GM19239 (cell line): ENCODE measurements at places on chromosomes 11 and 22.

- no peak for DNase-seq
These were observed 21.3 kb downstream of the SGSM1 start for GRCh38 chr22:24827296-24827695.

GRCh38 chr11:88284336-88285050, 53.0 kb downstream of the CTSC start:
- no peak for DNase-seq

- no peak for DNase-seq
These were observed 78.7 kb downstream of the PHF21B start for GRCh38 chr22:44931077-44931540.

DNA sequence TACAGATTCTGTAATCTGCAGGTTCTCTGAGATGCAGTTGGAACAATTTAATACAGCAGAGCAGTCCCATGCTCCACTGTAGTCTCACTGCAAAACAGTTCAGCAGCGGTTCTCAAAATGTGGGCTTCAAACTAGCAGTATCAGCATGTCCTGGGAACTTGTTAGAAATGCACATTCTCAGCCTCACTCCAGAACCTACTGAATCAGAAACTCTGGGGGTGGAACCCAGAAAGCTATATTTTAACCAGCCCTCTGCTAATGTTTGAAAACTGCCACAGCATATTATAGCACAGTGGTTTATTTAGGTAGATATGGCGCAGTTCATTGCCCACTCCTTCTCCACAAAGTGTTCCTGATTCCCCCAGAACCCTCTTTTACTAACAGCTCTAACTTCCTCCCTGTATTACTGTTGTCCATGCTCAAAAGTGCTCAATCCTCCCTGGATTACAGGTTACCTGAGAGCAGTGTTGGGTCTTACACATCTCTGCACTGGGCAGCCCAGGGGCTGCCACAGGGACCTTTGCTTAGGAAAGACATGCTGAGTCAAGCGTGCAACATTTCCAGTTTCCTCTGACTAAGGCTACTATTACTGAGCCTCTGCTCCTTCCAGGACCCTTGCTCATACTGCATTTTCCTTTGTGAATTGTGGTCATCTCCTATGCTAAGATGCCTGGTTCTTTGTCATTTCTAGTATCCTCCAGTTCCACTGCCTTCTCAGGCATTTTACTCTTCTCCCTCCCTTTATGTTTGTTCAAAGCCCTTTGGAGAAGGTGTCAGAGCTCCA, 7.7 kb upstream of the DGAT2 start:
- no peak for DNase-seq

DNA sequence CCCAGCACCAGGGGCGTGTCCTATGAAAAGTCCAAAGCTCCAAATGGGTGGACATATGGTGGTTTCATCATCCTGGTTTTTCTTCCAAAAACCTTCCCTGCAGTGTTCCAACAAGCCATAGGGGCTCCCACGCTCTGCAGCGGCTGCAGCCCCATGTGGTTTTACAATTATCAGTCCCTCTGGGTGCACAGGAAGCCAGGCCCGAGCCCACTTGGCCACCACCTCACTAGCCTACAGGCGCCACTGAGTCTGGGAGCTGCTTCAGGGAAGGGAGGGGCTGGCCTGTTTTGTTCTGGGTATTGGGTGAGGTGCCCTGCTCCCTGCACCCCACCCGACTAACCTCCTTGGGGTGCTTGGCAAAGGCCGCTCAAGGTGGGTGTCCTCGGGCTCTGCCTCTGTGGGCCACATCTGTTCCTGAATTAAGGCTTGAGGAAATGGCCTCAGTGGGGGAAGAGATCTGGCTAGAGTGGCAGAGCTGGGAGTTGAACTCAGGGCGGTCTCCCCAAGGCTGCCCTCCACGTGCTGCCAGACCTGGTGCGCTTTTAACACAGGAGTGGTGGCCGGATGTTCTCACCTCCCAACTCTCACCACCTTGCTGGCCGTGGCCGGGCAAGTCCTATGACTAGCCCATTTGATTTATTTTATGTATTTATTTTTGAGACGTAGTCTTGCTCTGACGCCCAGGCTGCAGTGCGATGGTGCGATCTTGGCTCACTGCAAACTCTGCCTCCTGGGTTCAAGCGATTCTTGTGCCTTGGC, 5.3 kb upstream of the CDC42BPG start:
- no peak for DNase-seq

DNA sequence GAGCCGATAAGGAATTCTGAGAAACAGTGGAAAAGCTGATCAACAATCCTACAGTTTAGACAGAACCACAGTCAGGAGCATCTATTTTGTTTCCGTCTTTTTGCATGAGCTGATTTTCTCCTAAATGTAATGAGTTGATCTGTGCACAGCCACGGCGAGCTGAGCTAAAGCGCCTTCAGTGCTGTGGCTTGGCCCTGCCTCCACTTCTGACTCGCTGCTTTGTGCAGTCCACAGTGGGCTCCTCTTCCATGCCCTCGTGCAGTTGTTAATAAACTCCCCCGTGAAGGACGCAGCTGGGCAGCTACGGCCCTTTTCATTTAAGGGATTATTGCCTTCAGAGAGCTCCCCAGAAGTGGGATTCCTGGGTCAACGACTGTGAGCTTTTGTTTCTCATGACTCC, 39.4 kb downstream of the SCUBE1 start:
- DNase-seq = no peak

DNA sequence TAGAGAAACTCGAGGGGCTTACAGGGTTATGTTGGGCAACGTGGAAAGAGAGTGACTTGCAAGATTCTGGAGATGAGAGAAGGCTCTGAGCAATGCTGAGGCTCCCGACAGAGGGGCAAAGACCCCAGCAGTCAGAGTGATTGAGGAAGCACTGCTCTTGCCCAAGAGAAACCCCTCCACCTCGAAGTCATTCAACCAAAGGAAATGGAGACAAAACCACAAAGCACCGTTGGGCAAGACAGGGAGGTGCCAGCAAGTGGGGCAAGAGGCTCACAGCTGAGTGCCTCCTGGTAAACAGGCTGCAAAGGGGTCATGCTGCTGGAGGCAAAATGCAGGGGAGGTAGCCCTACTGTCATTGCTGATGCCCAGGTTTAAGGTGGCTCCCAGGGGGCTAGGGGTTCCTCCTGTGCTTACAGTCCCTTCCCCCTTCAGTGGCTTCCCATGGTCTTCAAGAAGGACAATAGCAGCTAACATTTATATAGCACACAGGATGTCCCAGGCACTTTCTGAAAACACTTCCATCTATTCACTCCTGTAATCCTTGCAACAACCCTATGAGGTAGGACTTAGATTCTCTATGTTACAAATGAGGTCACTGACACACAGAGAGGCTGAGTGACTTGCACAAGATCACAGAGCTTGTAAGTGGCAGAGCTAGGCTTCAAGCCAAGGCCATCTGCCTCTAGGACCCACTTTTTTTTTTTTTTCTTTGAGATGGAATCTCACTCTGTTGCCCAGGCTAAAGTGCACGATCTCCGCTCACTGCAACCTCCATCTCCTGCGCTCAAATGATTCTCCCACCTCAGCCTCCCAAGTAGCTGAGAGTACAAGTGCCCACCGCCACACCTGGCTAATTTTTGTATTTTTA, 18.1 kb upstream of the MYH9 start:
- no peak for DNase-seq

- DNase-seq = no peak
These were observed 92.3 kb upstream of the AMOTL1 start for GRCh38 chr11:94675813-94676212.

DNA sequence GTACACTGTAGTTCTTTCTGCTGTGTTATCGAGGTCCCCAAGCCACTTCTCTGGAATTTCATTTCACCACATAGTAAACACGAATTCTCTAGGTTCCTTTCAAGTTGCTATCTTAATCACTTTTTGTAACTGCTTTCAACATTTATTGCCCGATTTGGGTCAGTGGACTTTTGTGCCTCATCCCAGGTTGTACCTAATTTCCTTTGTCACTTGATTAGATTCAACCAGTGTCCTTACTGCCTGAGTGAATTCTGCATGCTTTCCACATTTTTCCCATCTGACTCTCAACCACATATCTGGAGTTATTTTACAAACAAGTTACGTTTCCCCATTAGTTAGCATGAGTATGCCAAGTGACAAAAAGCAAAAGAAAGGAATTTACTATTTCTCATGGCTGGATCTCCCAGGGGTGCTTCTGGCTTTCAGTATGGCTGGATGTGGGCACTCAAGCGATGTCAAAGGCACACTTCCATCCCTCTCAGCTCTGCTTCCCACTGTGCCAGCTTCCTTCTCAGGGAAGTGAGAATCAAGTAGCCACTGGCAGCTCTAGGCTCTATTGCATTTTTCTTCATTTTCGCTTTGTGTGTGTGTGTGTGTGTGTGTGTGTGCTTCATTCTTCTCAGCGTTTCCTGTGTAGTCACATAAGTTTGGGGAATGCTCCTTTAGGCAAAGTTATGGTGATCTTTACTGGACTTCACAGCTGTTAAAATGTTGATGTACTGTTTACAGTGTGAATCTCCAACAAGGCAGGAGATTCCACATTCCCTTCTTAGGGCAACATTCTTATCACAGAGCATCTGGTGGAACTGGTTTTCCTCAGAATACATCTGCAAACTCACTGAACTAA, 128.9 kb downstream of the DBX1 start:
- no peak for DNase-seq

DNA sequence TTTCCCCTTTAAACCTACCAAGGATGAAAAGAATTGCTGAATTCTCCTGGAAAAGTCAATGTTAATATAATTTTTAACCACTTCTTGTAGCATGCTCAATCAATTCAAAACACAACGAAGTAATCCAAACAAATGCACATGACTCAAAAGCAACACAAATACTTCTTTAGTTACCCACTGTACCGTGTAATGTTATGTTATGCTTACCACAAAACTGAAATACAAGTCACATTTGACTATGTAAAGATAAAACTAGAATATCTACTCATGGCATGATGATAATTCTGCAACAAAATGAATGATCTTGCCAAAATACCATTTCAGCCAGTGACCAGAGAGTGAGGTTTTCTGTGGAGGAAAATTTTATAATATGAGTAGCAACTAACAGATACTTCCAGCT, 587.0 kb downstream of the DLG2 start:
- DNase-seq = no peak

GRCh38 chr11:88246696-88247095, 71.5 kb upstream of the RAB38 start:
- DNase-seq = no peak

DNA sequence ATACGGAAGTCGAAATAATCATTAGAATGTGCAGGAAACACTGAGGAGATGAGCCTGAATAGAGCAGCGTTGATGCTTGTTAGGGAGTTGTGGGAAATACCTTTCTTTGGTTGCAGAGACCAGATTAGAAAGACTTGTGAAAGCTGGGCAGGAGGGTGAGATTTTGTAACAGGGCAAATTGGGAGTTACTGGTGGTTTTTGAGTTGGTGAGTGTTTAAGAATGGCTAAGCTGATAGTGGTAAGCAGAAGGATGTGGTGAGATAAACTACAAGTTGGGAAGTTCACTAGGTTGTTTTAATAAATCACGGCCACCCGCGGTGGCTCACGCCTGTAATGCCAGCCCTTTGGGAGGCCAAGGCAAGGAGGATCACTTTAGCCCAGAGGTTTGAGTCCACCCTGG, 34.4 kb downstream of the MCAM start:
- no peak for DNase-seq

GRCh38 chr11:75616281-75616680, 52.6 kb downstream of the MAP6 start:
- no peak for DNase-seq

- DNase-seq = no peak
These were observed 37.2 kb downstream of the RPS6KA4 start for GRCh38 chr11:64396079-64396591.

GRCh38 chr11:66862559-66863037, 5.7 kb downstream of the LRFN4 start:
- no peak for DNase-seq

- DNase-seq = no peak
These were observed 143.0 kb downstream of the APIP start for GRCh38 chr11:34773211-34773610.

DNA sequence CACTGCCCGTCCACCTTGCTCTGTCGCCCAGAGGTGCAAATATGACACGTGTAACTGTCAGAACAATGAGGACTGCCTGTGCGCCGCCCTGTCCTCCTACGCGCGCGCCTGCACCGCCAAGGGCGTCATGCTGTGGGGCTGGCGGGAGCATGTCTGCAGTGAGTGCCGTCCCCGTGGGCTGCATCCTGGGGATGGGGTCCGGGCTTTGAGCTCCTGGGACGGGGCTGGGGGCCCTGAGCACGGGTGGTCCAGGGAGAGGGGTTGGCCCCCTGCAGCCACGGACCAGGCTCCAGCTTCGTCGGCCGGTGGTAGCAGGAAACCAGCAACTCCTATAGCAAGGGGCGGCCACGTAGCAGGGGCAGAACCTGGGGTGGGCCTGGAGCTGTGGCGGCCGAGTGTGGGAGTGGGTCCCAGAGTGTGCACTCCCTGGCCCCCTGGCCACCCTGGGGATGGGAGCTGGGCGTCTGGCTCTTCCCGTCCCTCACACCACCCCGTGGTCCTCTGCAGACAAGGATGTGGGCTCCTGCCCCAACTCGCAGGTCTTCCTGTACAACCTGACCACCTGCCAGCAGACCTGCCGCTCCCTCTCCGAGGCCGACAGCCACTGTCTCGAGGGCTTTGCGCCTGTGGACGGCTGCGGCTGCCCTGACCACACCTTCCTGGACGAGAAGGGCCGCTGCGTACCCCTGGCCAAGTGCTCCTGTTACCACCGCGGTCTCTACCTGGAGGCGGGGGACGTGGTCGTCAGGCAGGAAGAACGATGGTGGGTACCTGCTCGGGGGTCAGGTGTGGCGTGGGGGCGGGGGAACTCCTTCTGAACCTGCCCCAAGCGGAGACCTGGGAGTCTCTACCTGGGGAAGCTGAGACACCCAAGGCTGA, 10.1 kb downstream of the MUC2 start:
- DNase-seq = no peak

- no peak for DNase-seq
These were observed 27.7 kb downstream of the CD44 start for GRCh38 chr11:35166369-35167360.

DNA sequence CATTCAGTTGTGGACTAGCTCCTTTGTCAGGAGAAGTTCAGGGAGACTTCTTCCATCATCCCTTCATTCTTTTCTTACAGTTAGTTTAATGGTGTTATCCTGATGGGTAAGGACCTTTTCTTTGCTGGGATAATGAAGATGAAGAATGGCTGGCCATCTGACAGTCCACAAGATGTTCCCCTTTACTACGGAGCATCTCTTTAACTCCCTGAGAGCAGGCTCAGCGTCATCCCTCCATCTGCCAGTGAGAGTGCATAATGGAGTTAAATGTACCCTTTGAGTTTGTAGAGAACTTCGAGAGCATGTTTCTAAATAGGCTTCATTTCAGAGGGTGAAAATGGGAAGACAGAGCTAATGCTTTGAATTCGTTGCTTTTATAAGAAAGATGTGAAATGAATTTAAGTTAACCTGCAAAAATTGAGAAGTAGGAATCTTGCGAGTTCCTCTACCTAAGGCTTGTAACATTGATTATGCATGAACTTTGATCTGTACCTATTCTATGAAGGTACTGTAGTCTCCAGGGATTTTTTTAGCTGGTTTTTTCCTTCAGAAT, 1.7 kb downstream of the EP300 start:
- no peak for DNase-seq

GRCh38 chr11:69292221-69292648, 1.7 kb upstream of the MYEOV start:
- DNase-seq = peak; percentile 54
